ENCODE measurements at places on chromosomes 2 and 18.
A peak's percentile ranks its signal among the peaks of the same experiment; 100 is the strongest.

DNA sequence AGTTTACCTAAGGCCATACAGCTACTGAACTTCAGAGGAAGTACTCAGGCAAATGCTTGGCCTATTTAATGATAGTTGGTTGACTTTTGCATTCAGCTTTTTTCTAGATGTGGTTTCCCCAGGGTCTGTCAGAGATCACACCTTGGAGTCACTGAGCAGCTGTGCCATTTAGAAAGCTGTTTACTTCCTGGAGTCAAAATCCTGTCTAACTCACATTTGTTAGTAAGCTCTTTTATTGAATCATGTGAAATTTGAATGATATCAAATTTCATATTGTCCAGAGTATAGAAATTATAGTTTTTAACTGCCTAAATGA, 7.6 kb upstream of the TRIB2 start:
- no peak for DNase-seq

- no peak for DNase-seq
These were observed 27.8 kb downstream of the SLC14A1 start for GRCh38 chr18:45751766-45752165.

DNA sequence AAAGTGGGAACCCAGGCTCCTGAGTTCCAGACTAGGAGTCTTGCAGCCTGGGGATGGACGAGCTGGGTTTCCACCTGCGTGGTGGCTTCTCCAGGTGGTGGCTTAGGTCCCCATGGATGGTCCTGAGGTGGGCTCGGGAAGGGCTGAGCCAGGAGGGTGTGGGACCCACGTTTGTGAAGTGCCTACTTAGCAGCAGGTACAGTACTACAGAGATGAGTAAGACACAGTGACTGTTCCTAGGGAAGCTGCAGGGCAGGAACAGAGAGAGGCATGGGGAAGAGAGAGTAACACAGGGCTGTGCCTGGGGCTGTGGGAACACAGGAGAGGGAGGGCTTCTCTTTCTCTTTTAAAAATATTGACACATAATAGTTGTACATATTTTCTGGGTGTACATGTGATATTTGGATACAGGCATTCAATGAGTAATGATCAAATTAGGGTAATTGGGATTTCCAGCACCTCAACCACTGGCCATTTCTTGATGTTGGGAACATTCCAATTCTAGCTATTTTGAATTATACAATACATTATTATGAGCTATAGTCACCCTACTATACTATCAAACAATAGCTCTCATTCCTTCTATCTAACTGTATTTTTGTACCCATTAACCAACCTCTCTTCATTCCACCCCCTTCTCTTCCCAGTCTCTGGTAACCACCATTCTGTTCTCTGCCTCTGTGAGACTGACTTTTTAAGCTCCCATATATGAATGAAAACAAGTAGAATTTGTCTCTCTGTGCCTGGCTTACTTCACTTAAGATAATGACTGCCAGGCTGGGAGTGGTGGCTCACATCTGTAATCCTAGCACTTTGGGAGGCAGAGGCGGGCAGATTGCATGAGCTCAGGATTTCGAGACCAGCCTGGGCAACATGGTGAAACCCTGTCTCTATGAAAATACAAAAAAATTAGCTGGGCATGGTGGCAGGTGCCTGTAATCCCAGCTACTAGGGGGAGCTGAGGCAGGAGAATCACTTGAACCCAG, 15.0 kb downstream of the TOGARAM2 start:
- no peak for DNase-seq

DNA sequence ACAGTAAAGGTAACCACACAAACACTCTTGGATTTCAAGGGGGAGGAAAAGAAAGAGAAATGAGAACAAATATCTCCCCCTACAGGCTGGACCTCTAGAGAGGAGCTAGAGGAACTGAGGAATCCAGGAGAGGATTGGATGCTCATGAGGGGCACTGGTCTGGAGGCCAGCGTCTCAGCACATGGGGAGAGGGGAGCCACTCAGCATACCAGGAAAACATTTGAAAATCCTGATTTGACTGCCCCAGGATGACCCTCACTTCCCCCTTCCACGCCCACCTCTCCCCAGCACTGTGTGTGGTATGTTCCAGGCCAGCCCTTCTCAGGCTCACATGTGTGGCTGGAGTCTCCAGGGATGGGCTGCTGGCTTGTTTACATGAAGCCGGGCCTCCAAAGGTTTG, 396.8 kb upstream of the ID2 start:
- DNase-seq, result no peak

DNA sequence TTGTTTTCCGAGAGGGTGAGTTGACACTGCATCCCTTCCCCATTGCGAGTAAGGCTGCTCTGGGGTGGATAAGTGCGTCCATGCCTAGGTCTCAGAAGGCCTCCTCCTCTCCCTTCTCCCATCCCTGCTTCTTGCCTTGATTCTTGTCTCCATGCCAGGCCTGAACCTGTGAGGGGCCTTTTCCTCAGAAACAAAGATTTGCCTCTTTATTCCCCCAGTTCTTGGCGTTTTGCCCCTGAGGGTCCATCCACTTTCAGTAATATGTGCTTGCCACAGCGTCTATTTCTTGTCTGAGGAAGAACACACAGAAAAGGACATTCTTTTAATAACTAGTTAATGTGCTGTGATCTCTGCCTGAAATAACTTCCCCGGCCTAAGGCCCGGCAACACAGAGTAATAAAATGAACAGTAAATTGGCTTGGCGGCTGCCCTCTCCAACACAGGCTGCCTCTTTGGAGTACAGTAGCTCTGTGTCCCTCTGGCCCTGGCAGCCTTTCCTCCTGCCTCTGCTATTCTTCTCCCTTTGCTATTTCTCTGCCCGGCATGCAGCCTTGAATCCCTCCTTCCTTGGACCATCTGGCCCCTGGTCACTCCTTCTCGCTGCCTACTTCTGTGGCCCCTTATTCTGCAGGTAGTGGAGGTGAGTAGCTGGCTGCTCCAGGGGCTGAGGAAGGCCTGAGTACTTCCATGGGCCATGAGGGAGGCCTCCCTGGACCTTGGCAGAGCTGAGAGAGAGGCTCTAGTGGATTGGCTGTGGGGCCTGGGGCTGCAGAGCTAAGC, 4.4 kb downstream of the EHD3 start:
- no peak for DNase-seq

GRCh38 chr18:59002974-59003594, 136.6 kb upstream of the SEC11C start:
- no peak for DNase-seq

- peak; percentile 81 for DNase-seq
These were observed 84.9 kb upstream of the EPB41L3 start for GRCh38 chr18:5628512-5629255.

GRCh38 chr18:11752116-11752911, 63.2 kb downstream of the GNAL start:
- no peak for DNase-seq

- no peak for DNase-seq
These were observed 1.8 kb upstream of the KCNG3 start for GRCh38 chr2:42495611-42496010.

GRCh38 chr2:161913865-161914264, 160.2 kb downstream of the DPP4 start:
- no peak for DNase-seq

DNA sequence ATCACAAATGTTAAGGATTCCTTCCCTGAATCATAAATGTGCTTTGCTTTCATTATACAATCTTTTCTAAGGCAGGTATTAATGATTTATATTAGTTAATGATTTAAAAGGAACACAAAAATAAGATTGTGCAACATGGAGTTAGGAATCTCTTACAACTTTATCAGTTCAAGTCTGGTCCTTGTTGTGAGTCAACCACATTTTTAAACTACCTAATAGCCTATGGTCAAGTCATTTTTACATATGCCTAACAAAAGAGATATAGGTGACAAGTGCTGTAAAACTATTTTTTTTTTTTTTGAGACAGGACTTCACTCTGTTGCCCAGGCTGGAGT, 8.2 kb upstream of the INPP1 start:
- DNase-seq, result no peak

GRCh38 chr18:48740851-48741485, 202.1 kb downstream of the CTIF start:
- DNase-seq, result no peak

DNA sequence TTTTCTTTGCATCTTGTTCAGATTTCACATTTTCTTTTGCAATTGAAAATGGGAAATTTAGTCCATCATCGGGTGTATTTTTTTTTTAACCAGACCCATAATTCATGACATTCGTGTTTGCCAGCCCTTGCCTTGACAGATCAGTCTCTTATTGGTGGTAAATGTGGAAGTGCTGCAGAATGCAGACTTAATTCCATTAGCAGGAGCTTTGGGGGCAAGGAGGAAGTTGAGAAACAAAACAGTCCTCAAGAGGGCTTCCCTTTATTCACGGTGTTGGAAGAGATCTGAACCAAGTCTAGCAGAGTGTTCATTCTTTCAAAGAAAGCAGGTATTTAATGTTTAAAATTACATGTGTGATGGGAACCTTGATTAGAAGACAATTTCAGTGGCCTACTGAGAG, 16.6 kb upstream of the RPE start:
- no peak for DNase-seq

DNA sequence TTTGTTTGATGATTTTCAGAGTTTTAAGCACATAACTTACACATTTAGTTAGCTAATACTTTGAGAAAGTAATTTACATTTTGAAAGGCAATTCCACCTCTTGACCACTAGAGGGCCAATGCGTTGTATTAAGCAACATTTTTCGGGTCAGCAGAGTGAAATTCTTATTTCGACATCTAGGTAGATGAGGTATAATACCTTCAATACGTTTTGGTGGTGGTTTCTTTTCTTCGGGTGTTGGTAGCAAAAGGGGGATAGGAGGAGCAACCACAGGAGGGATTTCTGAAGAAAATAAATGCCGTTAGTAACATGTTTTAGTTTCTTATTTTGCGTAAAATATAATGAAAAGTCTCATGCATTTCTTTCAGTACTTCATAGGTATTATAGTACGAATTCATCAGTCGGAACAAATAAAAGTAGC, 106.3 kb downstream of the TTN start:
- DNase-seq, result no peak

- DNase-seq, result no peak
These were observed 2.1 kb downstream of the PPP3R1 start for GRCh38 chr2:68250196-68250595.

GRCh38 chr2:204110338-204110741, 173.8 kb downstream of the ICOS start:
- DNase-seq, result no peak

DNA sequence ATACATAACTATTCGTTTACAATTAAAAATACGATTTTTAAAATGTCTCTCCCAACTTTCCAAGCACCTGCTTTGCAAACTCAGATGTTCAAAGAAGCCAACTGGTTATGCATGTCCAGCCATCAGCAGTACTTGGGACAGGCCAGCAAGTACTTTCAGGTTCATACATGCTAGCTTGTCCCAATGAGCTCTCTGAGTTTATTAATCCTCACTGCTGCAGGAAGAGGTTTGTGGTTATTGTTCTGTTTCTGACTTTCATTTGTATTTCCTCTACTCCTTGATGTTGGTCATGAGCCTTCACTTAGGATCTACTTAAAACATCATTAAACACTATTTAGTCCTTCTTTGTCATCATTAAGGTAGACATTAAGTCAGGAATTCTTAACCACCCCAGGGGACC, 374.1 kb downstream of the LRATD1 start:
- no peak for DNase-seq

DNA sequence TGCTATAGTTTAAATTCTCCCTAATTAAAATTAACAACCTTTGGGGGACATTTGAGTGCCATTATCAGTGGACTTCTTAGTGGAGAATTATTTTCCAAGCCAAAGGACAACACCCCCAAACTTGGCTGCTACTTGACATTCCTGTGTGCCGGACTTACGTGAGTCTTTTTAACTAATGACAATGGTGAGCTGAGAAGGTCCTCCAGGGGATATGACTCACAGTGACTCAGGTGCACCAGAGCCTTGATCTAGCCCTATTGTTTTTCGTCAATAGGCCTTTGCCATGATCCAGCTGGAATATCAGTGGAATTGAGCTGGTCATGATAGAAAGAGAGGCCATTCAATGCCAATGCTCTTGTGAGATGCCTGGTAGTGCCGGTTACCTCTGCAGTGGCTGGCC, 118.1 kb upstream of the CXCR4 start:
- no peak for DNase-seq

- no peak for DNase-seq
These were observed 31.2 kb downstream of the STK17B start for GRCh38 chr2:196140213-196140612.

GRCh38 chr2:182530636-182531035, 103.8 kb upstream of the PDE1A start:
- DNase-seq, result no peak

- DNase-seq, result no peak
These were observed 37.0 kb downstream of the KLHL14 start for GRCh38 chr18:32735781-32736180.

GRCh38 chr2:45570671-45571334, 40.3 kb downstream of the SRBD1 start:
- no peak for DNase-seq
